ENCODE measurements at places on chromosomes 13 and 19.

GRCh38 chr13:113327391-113327765 is 30.3 kb downstream of the LAMP1 start:
- DNase-seq = no peak

DNA sequence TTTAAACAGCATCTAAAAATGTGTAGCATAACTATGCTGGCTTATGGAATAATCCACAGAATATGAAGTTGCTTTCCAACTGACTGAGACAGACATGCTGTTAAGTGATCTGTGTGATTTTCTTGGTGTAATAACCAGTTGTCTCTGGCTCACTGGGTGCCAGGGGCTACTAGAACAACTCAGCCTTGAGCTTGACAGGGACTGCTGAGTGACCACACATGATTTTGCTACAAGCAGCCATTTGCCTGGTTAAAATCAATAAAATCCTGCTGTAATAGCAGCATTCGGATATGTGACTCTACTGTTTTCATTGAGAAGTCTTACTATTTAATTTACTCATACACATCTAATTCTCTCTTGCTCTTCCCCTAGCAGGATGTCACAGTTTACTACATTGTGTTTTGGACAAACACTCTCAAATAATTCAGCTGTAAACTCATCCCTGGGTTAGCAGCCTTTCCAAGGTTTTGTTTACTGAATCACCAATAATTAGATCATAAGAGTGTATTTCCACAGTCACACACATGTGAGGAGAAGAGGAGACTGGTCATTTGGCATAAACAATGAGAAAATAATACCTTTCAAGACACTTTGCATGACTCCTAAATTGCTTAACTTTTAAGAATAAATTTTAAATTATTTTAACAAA is 426.2 kb downstream of the PCDH9 start:
- peak; percentile 65 for DNase-seq

DNA sequence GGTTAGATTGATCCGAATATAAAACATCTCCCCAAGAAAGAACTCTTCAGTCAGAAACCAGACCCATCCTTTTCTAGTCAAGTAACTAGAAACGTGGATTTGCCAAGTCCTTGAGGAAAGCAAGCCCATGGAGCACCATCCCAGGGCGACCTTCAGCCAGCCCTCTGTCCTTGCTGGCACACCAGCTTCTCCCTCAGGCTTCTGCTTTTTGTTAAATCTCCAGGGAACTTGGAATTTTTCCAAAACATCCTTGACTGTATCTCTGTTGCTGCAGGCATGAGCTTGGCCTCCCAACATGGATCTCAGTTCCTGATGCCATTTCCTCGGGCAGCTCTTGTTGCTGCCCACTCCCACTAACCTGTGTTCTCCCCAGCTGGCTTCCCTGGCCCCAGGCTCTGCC is 27.1 kb upstream of the C1QTNF9 start:
- DNase-seq = peak; percentile 42

DNA sequence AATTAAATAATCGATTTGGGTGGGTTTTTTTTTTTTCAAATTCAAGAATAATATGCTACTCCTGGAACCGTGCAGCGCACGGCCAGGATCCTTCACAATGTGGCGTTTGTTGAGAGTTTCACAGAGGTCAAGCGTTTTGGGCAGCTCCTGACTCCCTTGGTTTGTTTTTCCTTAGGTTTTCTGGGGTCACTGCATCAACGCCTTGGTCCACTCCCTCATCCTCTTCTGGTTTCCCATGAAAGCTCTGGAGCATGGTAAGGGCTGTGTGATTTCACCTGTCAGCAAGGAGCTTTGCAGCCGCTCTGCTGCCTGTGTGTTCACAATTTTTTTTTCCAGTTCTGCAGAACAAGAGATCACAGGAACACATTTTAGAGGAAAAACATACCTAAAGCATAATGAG is 212.4 kb downstream of the SHISA2 start:
- no peak for DNase-seq

GRCh38 chr19:10104130-10104513 is 1.6 kb upstream of the ANGPTL6 start:
- no peak for DNase-seq

DNA sequence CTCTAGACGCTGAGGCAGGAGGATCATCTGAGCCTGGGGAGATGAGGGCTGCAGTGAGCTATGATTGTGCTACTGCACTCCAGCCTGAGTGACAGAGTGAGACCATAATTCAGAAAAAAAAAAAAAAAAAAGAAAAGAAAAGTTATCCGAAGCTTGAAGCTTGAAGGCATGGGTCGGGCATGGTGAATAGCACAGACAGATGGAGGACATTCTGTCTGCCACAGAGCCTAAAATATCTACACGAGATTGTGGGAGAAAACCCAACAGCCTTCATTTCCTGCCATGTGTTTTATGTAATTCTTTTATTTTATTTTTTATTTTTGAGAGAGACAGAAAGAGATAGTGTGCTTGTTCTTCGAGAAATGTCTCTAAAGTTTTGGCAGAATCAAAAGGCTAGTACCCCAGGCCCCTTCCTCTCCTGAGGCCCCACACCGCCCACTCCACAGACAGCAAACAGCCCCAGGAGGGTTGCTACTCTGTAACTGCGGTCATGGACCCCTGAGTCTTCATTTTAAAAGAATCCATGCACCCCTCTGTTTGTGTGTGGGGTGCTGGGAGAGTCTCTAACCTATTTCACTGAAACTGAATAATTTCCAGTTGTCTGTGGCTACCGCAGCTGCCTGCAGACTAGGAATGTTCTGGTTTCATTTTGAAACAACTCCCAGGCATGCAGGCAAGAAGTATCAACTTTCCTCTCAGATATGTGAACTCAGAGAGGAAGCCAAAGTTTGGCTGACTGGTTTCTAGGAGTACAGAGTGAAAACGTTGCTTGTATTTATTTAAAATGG is 38.4 kb upstream of the RCBTB2 start:
- DNase-seq = no peak

GRCh38 chr19:2587001-2587719 is 111.2 kb downstream of the GADD45B start:
- no peak for DNase-seq

DNA sequence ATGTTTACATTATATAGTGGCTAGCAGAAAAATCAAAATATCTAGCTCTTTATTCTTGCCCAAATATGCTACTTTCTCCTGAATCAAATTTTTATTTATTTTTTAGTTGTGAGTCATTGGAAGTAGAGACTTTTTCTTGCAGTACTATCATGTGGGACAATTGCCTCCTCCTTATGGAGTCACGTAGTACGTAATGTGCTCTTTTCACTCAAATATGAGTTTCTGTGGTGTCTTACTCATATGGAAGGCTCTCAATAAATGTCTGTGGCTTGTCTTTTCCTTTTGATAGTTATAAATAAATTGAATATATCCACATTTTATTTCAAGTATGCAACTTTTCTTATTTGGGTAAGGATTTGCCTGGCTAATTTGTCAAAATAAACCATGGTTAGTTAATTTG is 1411.0 kb upstream of the SLC10A2 start:
- DNase-seq = no peak

GRCh38 chr19:5231857-5232678 is 108.5 kb downstream of the PTPRS start:
- DNase-seq = no peak

- DNase-seq = peak; percentile 44
These were observed 46.5 kb upstream of the RCBTB2 start for GRCh38 chr13:48579165-48579918.

- DNase-seq = no peak
These were observed 549.6 kb upstream of the SLC10A2 start for GRCh38 chr13:103615771-103616170.

GRCh38 chr13:110109910-110110309 is 197.0 kb downstream of the COL4A1 start:
- DNase-seq = no peak

DNA sequence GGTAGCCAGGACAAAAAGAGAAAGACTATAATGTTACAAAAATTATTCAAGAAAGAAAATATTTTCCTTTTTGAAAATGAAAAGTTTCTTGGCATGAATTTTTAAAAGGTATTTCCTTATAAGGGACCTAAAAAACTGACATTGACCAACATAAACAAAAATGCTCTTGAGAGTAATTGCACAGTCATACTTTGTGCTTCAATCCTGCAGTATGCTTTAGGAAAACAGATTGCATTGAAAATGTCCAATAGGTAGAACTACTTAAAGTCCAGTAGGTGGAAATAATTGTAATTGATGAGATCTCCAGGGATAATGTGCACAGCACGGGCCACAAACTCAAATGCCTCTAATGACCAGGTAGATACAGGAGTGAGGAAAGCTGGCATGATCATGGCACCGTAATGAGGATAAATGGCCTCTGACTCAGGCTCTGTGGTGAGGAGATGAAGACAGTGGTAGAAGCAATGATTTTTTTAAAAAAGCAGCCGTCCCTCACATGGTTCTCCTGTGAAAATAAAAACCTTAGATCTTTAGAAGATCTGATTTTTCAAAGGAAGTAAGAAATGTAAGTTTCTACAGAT is 278.0 kb downstream of the ITGBL1 start:
- DNase-seq = no peak

GRCh38 chr13:99196466-99197116 is 4.1 kb upstream of the UBAC2 start:
- DNase-seq = no peak

GRCh38 chr13:23845105-23845725 is 44.0 kb downstream of the MIPEP start:
- no peak for DNase-seq
